Renal cortex interstitium (tissue), 15 donors: ENCODE measurements at places on chromosomes 7 and 10. TPM values are rescaled to one million over a fixed set of nuclear protein-coding genes. Genes with fewer than 3 reads are reported as not detected.

DNA sequence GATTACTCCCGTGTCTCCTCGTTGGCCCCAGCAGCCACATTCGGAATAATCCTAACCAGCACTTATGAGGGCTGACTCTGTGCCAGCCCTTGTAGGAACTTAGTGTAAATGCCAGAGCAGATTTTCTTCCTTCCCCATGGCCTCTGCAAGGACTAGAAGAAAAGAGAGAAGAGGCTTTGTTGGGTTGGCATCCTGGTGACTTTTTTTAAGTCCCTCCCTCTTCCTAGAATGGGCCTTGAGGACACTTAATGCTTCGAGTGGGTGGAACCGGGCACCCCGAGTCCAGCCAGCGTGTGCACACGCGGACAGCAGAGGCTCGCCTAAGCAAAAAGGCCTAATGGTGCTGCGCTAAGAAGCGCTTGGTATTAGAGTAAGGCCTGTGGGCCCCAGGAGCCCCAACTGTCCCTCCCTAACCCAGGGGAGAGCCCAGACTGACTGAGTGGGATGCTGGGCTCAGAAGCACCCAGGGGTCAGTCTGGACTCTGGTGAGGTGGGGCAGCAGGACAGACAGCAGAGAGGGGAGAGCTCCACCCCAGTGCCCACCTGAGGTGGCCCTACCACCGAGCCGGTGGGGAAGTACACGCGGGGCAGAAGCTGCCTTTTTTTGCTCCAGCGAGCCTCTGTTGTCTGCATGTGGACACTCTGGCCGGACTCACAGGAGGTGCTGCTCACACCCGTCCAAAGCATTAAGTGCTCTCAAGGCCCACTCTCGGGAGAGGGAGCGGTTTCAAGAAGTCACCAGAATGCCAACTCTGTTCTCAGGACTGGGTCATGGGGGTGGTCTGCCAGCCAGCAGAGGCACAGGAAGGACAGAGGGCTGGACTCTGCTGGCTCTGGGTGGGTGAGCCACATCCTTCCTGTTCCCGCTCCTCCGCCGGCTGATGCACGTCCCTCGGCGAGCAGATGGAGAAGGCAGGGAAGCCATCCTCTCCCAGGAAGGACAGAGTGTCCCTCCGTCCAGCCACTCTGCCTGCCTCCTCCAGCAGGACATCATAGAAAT lies 12.5 kb downstream of the ITPRIP start:
- no peak for DNase-seq

GOLGA7B gene
- 0.41 TPM for polyA plus RNA-seq

- DNase-seq: no peak
Measured at GRCh38 chr7:157467496-157468212, 130.8 kb downstream of the DNAJB6 start.

- no peak for DNase-seq
Measured at GRCh38 chr10:36638462-36639155, 486.8 kb upstream of the ANKRD30A start.

GRCh38 chr7:129494041-129494440 lies 8.3 kb upstream of the SMKR1 start:
- no peak for DNase-seq

GRCh38 chr10:129552119-129552518 lies 85.1 kb downstream of the MGMT start:
- no peak for DNase-seq

DNA sequence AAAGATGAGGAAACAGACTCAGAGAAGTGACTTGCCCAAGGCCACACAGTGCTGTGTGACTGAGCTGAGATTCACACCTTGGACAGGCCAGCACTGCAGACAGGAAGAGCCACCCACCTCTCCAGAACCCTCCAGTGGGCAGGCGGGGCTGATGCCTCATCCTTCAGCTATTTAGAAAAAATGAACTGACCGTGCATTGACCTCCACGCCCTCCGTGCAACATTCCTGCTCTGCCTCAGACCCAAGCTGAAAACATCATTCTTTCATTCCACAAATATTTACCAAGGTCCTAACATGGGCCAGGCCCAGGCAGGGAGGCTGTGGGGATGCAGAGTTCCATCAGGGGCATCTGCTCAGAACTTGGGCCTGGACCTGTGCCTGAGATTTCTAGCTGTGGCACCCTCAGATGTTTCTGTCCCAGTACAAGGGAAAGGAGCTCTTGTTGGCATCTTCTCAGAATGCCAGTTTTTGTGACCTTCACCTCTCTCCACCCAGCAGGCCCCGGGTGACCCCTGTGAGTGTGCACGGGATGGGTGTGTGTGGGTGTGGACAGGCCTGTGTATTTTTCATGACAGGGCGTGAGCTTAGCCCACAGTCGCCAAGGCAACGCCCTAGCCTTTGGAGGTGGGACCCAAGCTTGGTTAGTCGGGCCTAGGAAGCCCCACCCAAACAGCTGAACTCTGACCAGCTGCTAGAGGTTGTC lies 6.5 kb downstream of the VSIR start:
- DNase-seq: no peak

POLR2J2 gene
- polyA plus RNA-seq: 1.7 TPM

DNA sequence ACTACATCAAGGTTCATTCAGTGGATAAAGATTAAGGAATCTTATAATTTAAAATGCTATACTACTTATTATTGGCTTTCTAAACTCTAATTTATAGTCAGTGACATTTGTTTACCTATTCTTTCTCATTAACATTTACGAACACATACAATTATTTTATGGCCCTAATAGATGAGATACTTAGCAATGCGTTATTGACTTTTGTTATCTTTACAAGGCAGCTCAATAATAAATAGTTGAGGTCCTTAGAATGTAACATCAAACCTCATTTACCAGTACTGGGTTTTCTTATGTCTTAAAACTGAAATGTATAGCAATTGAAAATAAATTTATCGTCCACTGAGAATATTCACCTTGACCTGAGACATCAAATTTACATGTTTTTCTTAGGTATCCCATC lies 89.0 kb downstream of the THSD7A start:
- DNase-seq: no peak

GRCh38 chr7:26305090-26305868 lies 13.6 kb downstream of the SNX10 start:
- no peak for DNase-seq

DNA sequence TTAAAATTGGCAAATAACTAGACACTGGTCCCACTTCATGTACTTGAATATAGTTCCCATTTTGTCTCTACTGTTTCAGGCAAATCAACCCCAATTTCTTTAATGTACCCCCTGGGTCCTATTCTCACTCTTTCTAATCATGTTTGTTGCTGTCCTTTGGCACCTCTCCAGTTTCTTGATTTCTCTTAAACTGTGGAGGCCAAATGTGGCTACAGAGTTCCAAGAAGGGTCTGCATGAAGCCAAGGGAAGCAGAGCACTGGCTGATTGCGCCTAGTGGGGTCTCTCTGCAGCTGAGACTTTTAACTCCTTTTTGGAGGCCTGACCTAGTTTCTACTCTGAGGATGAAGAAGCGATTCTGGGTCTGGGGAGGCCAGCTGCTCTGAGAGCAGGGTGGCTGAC lies 6.7 kb upstream of the ADAM12 start:
- DNase-seq: no peak
